ENCODE measurements at places on chromosomes 4 and X.

DNA sequence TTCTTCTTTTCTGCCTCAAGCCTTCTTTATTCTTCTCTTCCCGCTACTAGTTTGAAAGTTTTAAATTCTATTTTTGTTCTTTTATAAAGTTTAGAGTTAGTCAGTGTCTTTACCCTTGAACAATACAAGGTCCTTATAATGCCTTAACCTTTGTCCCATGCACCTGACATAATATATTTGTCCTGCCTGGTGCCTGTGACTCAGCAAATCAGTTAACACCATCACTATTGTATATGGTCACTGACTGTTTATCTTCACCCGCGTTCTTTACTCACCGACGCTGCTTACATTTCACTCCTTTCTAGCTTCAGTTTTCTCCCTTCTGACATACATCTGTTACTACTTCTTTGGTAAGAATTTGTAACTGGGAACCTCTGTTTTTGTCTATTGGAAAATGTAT is 5.7 kb downstream of the SMIM20 start:
- DNase-seq, result no peak

DNA sequence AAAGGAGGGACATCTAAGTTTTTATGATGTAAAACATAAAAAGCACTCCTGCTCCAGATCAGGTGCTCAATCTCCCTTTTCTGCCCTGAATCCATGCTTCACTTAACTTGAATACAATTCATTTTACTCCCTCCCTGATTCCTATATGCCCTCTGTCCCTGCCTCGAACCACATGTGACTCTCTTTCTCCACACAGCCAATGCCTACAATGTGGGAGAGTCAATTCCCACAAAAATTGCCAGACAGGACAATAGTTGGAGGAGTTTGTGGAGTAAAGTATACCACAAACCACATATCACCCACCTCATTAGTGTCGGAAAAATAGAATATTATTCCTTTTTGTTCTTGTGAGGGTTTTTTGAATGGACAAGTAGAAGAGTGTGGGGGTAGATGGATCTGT is 9.7 kb downstream of the AMMECR1 start:
- DNase-seq, result no peak

DNA sequence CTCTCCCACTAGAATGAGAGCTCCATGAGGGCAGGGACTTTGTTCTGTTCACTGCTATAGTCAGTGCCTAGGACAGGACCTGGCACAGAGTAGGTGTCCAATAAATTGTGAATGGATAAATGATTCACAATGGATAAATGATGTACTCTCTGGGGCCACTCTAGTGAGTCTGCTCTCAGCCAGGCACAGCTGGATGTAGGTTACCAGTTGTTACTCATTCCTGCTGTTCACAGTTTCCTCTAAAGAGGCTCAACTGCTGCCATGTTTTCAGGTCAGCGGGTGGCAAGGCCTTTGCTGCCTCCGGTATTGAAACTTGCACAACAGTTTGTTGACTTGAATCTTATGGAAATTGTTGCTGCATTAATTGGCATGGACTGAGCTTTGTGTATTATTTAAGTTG is 99.1 kb downstream of the NHSL2 start:
- DNase-seq, result no peak

GRCh38 chr4:119774840-119775239 is 146.2 kb upstream of the PDE5A start:
- no peak for DNase-seq

- no peak for DNase-seq
These were observed 264.8 kb downstream of the CAMK2D start for GRCh38 chr4:113496698-113497097.

- DNase-seq, result no peak
These were observed 69.6 kb downstream of the FGFBP1 start for GRCh38 chr4:15868826-15869413.

DNA sequence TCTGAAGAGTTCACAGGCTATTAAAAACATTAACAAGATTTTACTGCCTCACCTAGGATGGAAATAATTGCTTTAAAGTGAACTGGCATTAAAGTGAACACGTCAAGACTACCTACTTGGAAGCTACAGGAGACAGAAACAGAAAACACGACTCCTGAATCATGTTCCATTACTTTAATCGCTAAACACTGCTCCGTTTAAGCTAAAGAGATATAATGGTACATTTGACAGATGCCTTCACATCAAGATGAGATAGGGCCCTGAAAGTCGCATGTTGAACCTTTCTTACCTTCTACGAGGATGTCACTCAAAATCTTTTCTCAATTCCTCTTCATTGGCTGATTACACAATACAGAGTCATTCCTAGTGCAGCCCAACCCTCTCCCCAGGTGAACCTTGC is 206.3 kb upstream of the GATB start:
- no peak for DNase-seq

Measured in A172 (cell line).